ENCODE measurements at places on chromosomes 2 and 18.

DNA sequence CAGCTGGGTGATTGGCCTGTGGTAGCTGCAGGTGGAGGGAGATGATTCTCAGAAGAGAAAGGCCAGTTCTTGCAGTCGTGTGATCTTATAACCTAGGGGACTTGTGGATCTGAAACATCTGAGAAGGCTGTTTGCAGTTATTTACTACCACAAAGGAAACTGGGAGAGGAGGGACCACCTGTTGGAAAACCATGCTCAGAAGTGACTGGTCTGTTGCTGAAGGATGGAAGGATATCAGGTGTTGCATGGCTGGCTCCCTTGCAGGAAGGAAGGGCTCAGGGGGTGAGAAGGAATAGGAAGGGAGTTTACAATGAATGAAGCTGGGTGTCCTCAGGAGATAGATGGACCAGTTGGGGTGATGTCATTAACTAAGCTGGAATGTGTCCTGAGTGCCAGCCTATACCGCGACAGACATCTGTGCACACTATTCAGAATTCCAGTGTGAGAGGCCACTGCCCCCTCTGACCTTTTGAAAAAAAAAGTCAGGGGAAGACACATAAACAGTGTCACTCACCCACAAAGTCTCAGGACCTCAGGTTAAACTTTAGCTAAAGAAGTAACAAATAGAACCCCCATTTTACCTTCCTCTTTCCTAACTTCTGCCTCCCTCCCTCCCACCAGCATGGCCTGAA, 17.5 kb downstream of the IGFBP2 start:
- no peak for DNase-seq

DNA sequence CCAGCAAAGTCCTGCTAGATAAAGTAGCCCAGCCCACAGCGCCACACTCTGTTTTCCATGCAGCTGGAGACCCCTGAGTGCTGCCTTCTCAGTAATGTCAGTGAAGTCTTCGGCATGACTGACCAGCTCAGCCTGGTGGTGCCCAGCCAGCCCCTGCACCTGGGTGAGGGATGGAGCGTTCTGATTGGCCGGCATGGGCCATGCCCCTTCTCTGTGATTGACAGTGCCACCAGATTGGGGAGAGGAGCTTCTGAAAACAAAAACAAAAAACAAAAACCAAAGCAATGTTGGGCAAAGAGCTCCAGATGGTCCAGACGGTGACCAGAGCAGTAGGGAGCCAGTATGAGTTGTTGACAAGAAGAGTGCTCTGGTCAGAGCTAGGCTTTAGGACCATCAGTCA, 122.6 kb downstream of the DYSF start:
- DNase-seq, result no peak

DNA sequence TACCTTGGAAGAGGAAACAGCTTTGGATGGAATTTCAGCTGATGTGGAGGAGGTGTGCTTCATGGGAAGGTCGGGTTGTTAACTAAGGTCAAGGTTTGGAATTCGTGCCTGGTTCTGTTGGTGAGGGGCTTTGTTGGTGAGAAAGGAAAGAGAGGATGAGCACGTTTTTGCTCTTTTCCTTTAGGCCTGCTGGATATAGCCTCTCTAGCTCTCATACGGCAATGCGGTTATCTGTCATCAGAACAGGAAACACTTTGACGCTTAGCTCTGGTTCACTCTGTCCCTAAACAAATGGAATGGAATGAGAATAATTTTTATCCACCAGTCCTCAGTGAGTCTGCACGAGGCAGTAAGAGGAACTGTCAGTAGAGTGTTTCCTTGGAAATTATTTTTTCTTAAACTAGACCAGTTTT, 169.7 kb upstream of the NOSTRIN start:
- DNase-seq, result no peak

- DNase-seq, result no peak
These were observed 208.0 kb downstream of the TWIST2 start for GRCh38 chr2:239055756-239056493.

GRCh38 chr2:234403074-234403473, 93.8 kb downstream of the ARL4C start:
- no peak for DNase-seq

DNA sequence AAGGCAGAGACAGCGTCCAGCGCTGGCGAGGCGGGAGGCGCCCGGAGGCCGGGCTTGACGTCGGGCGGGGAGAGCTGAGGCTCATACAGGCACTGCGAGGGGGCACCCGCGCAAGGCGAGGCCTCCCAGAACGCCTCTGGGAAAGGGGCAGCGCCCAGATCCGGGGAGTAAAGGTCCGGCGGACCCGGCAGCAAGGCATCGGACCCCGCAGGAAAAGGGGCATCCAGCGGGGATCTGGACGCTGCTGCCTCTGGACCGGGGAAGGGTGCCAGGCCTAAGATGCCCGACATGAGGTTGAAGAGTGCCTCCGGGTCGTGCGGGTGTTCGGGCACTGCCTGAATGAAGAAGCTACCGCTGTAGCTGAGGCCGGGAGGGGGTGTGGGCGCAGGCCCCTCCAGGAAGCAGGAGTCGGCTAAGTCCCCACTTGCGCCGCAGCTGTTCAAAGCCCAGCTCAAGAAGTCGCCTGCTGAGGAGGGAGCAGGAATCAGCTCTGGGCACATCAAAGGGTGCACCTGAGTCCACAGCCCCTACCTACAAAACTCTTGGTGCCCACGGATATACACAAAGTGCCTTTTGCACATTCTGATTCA, 937 bp downstream of the EGR4 start:
- no peak for DNase-seq

DNA sequence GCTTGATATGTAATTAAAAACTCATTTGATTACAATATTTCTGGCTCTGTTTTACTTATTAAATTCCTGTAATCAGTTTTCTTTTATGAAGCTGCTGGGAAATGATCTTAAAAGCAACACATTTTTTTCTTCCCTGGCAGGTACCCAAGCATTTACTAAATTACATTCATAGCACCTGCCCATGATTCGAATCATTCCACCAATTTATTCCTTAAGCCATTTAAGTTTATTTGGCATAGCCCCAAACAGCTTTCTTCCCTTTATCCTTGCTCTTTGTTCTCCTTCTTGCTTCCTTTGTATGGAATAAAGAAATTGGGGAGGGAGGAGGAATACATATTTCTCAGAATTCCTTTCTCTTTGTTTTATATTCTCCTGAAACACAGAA, 241.3 kb downstream of the AGPS start:
- DNase-seq, result no peak

DNA sequence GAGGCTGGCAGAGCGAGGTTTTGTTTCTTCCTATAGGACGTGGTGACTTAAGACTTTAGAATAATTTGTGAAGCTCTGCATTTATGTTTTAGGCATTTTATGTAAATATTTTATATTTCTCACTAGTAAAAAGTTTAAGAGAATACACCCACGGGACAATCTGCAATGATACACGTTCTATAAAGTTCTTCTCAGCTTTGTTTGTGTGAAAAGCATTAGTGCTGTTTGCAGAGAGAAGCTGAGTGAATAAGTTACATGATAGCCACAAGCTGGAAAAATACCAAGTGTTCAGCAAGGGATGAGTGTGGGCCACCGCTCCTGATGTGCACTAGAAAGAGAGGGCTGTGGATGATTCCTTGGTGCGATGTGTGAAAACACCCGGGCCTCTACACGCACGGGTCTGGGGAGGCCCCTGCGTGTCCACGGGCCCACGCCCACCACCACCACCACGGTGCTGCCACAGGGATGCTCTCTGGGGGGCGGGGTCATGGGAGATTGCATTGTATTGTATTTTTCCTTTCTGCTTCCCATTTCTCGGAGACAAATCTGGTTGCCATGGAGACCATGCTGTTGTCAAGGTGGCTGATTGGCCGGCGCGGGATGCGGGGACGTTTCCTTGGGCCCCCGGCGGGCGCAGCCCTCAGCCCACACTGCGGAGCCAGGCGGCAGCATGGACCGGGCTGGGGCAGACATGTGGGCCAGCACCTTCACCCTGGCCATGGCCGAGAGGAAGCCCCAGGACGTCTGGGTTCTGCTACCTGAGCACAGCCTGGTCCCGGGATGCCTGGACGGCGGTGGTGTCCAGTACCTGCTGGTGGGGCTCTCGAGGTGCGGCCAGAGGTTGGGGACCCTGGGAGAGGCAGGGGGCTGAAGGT, at the start of gene RTP5:
Gene RTP5, plus strand, starts transcription at position 643 of the 875 bp plus-strand sequence. Its CDS starts 28 bp downstream, at position 671.
- no peak for DNase-seq
